HFF-Myc (cell line): ENCODE measurements at places on chromosomes 12 and 14.

- no peak for DNase-seq
These were observed 141.7 kb downstream of the SYT1 start for GRCh38 chr12:79006306-79006705.

DNA sequence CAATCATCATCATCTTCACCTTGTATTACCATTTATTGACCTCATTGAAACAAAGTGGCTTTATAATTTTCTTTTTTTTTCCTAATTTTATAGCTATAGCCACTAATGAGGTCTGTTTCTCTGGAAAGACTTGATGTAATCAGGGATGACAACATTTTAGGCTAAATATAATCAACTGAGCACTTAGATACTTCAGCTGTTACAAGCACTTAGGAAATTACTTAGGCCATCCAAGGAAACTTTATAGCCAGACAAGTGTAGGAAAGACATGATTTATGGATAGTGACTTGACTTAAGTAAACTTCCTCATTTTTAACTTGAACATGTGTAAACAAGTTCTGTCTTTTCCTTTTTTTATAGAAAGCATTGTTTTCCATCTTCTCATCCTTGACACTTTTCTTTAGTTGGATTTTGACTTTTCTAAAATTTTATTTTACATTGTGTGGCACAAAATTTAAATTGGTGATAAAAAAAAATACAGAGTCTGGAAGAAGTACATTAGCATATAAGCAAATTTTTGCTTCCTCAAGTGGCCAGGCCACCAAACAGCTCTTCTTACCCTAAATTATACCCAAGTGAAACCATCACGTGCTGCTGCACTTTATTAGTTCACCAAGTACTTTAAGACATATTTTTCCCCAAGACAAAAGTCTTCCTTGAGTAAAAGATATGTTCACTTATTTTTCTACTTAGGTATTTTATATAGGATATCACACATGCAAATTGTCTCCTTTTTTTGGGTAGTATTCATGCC lies 15.1 kb downstream of the CPNE8 start:
- no peak for DNase-seq

DNA sequence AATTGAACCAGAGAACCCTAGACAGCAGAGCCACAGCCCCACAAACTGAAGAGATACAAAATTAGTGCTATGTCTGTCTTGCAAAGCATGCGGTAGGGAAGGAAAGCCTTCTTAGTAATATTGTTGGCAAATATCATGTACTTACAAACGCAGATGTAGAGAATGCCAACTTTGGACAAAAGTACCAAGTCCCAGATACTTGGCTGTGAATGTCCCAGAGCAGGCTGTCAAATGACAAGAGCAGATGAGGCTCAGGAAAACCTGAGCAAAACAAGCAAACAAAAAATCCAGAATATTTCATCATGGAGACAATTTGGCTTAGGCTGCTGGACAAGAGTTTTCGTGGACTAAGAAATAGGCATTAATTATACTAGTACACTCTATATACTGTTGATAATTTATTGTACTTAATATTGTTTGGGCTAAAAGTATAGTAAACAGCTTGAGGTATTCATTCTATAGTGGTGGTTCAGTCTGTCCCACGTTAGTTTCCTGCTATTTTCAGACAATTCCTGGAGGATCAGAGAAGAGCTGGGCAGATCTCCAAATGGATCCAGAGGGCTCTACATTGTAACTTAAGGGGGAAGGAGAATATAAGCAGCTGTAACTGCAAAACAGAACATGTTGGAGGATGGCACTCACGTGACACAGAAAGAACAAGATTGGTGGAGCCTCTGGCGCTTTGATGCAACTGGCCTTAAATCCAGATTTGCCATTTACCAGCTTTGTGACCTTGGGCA lies 329.8 kb downstream of the ATP23 start:
- no peak for DNase-seq

GRCh38 chr12:109612975-109613502 lies 39.4 kb downstream of the MVK start:
- DNase-seq, result no peak

GRCh38 chr12:48422060-48422459 lies 50.3 kb upstream of the ANP32D start:
- DNase-seq, result no peak

- no peak for DNase-seq
These were observed 22.5 kb upstream of the HIGD1C start for GRCh38 chr12:50929831-50930230.

DNA sequence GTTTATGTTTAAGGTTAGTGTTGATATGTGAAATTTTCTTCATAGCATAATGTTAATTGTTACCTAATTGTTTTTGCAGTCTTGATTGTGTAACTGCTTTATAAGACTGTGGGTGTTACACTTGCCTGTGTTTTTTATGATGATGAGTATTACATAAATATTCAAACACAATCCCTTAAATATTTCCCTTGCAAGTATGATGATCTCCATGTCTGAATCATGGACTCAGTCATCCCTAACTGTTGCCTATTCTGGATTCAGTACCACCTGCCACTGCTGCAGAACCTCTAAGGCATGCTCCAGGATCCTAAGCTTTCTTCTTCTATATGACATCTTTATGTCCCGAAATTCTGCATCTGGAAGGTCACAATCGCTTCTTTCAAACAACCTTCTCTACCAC lies 246.3 kb upstream of the CLEC14A start:
- DNase-seq, result no peak

DNA sequence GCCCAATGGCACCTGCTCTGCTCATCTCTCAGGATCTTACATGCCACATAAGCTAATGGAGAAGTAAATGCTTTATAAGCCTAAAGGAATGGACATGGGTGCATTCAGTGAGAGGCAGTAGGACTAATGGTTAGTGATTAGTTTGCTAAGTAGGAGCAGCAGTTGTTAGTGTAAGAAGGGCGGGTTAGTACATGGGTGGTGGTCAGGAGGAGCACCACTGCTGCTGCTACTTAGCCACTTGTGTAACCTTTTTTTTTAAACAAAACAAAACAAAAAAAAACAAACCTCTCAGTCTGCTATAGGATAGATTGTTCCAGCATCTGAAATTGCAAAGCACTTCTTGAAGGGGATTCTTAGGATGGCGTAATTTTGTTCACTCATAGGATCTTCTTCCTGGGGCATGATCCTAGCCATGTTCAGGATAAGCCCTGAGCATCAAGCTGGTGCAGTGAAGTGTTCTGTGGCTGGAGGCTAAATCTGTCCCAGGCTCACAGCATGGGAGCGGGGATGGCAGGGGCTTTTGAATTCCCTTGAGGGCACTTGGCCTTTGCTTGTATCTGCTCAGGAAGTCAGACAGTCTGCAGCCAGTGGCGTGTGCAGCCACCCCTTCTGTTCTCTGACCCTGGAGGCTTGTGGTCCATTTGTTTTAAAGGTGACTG lies 63.6 kb downstream of the CHST11 start:
- no peak for DNase-seq

DNA sequence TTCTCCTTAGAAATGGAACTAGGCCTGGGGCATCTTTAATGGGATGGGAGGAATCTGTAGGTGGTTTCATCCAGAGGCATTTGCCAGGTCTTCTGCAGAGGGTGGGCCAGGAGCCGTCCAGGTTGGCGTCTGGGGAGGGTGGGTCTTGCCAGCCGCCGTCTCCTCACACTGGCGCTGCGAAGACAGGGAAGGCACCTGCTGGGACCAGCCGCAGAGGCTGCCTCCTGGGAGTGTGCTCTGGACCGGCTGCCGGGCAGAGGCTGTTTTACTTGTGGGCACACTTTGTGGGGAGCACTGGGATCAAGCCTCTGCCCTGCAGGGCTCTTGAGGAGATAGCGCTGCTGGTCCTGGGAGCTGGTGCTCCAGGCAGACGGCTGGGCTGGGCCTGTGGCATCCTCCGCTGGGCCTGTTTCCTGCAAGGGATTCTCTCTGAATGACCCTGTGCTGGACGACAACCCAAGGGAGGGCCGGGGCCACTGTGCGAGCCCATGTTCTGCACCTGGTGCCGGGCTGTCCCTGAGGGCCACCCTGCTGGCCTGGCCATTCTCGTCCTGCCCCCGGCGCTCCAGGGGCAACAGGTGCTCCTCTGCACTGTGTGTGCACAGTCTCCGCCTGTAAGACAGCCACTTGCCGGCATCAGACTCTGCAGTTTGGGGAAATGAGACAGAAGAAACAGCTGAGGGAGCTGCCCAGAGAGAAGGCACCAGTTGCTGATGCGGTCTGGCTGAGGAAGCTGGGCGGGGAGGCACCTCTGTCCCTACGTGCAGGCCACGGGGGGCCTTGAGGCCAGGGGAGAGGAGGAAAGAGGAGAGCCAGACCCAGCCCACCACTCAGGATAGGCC lies 10.0 kb upstream of the TEX22 start:
- no peak for DNase-seq
